Thoracic aorta (tissue), 2 donors: ENCODE measurements at places on chromosomes 4 and X. TPM values are rescaled to one million over a fixed set of nuclear protein-coding genes. Genes with fewer than 3 reads are reported as not detected.

GRCh38 chrX:71492231-71493065, 40.5 kb upstream of the OGT start:
- no peak for DNase-seq

Gene GIMD1
- not detected for total RNA-seq

DNA sequence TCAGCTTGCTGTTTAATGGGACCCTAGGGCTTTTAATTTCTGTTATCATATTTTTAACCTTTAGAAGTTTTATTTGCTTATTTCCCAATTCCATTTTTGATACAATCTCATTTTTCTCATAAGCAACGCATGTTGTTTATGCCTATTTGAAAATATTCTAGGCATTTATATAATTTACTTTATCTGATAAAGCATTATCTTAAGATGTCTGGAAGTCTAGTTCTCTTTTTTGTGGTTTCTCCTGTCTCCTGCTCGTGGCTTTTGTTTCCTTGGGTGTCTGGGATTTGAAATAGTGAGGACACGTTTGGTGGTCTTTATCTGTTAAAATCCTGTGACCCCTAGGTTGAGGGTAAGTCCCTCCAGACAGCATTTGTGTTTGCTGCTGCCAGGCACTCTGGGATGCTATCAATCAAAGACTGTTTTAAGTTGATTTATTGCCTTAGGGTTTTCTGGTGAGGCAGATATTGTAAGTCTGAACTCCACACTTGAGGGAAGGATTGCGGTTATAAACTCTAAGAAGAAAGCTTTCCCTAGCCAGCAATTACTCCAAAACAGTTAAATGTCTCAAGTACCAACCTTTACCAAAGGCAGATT, 208.0 kb downstream of the PRDM5 start:
- DNase-seq = no peak

DNA sequence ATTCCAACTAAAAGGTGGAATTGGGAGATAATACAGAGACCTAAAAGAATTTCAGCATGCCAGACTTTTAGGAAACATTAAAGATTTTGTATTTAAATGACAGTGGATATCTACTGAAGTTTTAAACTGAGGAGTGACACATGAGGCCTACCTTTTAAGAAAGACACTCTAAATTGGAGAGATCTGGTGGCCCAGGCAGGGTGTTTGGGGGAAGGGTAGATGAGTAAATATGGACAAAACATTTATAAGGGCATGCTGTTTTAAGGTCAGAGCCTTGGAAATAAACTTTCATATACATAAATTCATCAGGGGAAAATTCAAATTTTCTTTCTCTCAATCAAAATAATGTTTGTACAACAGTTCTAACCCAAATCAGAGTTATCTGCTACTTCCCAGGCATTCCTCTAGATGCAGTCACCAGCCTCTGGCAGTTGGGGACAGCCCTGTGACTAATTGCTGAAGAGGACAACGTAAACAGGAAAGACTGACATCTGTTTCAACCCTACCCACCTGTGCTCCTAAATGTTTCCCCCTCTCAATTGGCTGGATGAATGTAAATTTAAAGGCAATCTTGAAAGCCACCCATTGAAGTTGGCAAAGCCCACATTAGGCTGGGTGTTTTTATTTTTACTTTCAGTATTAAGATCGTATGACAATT, 1646.9 kb upstream of the ADGRL3 start:
- DNase-seq = no peak

Gene SHISA3
- total RNA-seq = 15.0 TPM

DNA sequence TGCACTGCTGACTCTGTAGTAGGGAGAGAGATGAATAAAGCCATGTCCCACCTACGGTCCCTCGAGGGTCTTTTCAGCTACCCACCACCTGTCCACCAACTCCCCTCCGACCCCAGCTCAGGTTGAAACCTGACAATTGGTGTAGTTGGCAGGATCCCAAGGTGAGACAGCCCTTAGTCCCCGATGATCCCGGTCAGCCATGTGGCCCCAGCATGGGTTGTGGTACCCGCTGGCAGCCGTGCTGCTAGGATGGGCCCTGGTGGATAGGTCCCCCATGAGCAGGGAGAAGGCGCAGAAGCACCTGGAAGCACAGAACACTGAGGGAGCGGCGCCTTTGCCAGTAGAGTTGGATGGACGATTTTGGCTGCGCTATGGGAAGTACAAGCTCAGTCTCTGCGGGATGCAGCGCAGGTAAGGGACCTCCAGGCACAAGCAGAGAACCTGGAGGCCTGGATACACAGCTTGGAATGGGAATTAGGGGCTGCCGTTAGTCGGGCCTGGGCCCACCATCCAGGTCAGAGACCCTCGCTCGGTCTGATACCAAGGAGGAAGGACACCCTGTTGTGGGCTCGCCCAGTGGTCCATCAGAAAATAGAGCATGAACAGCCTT, 694.6 kb upstream of the AGA start:
- no peak for DNase-seq

DNA sequence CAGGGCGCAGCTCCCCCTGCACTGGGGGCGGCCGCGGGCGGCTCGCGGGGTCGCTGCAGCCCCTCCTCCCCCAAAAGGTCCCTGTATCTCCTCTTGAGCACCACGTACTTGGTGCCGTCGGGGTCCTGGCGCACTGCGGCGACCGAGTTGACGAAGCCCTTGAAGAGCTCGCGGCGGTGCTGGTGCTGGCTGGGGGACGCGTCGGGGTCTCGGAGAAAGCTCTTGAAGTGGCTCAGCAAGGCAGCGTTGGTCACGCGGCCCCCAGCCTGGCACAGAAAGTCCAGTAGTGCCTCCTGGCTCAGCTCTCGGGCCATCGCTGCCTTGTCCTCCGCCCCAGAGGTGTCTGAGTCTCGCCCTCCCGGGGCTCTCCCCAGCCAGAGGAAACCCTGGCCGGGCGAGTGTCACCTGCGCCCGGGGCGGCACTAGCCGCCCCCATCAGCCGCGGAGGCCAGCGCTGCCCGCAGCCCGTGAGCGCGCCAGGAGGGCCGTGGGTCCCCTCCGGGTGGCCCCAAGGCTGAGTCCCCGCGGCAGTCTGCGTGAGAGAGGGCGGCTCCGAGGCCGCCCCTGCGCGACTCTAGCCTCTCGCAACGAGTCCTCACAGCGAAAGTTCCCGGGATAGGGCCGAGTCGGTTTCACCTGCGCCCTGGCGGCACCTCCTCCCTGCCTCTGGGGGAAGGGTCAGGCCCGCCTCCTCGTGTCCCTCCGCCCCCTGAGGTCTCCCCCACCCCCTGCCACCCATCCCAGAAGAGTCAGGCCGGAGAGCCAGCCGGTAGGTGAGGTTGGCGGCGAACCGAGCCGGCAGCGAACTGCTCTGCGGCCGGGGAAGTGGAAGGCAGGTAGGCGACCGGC, at the start of gene SOWAHB:
Gene SOWAHB, minus strand, starts transcription at position 609 of the 849 bp plus-strand sequence. Its CDS starts 295 bp downstream, at position 314.
- DNase-seq = no peak

Gene IL2
- not detected for total RNA-seq

- DNase-seq = no peak
These were observed 3.9 kb downstream of the FGF2 start for GRCh38 chr4:122830426-122831095.

DNA sequence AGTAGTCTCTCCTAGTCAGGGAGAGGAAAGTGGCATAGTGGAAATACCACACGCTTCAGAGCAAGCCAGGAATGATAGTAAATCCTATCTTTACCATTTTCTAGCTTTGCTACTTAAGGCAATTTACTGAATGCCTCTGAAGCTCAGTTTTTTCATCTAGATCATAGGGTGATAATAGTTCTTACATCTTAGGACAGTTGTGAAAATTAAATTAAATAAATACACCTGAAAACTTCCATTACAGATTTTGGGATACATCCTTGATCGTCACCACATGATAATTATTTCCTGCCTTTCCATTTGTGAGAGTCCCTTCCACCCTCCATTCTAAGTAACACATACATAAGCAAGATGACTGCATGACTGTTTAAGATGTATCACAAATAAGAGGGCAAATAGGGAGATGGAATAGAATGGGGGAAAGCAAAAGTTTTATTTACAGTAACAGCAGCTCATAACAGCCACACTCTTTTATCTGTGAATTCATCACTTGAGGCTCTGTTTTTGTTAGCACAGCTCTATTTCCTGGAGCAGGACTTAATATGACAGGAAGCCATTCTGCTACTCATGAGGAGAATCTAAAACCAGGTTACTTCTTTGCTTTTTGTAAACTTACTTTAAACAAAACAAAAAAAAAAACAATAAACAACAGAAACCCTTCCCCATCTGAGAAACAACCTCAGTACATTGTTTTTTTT, 13.4 kb downstream of the P2RY10 start:
- DNase-seq = no peak

GRCh38 chr4:123278755-123279154, 117.8 kb upstream of the SPRY1 start:
- no peak for DNase-seq
